ENCODE measurements at places on chromosomes 2 and 18.

GRCh38 chr18:43043626-43044025, 71.9 kb downstream of the RIT2 start:
- no peak for DNase-seq

DNA sequence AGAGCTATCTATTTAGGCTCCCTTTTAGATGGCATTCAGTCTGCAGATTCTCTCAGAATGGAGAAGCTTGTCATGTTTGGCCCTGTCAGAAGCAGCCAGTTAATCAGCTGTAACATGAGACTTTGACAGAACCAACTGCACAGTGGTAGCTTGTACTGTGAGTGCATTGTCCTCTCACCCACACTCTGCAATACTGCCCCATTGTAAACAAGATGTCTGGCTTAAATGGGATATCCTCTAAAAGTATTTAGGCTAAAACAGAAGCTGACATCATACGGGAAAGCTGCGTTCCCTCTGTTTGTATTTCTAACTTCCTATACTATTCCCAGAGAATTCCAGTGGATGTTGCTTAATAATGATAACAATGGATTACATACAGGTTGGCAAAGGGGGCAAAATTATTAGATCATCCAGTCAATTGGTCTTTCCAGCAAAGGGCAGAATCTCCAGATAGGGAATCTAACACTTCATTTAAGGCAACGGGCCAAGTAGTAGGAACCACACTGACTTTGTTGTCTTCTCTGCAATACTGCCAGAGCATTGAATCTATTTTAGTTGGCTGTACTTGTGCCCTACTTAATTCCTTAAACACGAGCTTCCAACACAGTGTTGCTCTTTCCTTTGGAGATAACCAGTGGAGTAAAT, 15.4 kb upstream of the STAT4 start:
- peak; percentile 26 for DNase-seq

- no peak for DNase-seq
Observed at GRCh38 chr2:42029639-42030199, 18.1 kb upstream of the PKDCC start.

- no peak for DNase-seq
Observed at GRCh38 chr2:228675646-228676045, 494.2 kb upstream of the SPHKAP start.

DNA sequence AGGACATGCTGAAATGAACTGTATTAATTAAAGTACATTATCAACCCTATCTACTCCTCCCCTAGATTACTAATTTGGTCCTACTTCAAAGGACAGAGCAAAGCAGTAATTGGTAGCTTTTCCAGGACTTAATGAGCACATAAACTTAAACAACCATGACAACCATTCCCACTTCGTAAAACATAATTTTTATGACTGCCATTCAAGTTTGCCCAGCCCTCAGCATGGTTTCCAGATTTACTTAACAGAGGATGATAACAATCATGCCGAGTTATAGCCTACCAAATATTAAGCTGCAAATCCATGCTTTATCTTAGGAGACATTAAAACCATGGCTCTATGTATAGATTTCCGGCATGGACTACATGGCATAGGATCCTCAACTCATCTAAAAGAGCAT, 401.1 kb upstream of the CHAC2 start:
- no peak for DNase-seq

All from kidney capillary endothelial cell (primary cell).